Lung microvascular endothelial cell (primary cell): ENCODE measurements at places on chromosomes 16 and 17.
A peak's percentile ranks its signal among the peaks of the same experiment; 100 is the strongest.

GRCh38 chr16:414395-415169, 10.9 kb upstream of the RAB11FIP3 start:
- no peak for DNase-seq

- peak; percentile 54 for DNase-seq
These were observed 46.2 kb downstream of the TUBD1 start for GRCh38 chr17:59846394-59847165.

- no peak for DNase-seq
These were observed 619.9 kb upstream of the SOX9 start for GRCh38 chr17:71500761-71501555.

GRCh38 chr17:75480281-75480680, 23.8 kb downstream of the TMEM94 start:
- no peak for DNase-seq

GRCh38 chr16:3022684-3023414, 893 bp downstream of the HCFC1R1 start:
- no peak for DNase-seq

GRCh38 chr16:11121914-11122692, 133.9 kb downstream of the SOCS1 start:
- DNase-seq: no peak

GRCh38 chr17:47801906-47802305, 19.7 kb downstream of the OSBPL7 start:
- DNase-seq: no peak

GRCh38 chr17:82064433-82065192, 991 bp downstream of the DUS1L start:
- no peak for DNase-seq

DNA sequence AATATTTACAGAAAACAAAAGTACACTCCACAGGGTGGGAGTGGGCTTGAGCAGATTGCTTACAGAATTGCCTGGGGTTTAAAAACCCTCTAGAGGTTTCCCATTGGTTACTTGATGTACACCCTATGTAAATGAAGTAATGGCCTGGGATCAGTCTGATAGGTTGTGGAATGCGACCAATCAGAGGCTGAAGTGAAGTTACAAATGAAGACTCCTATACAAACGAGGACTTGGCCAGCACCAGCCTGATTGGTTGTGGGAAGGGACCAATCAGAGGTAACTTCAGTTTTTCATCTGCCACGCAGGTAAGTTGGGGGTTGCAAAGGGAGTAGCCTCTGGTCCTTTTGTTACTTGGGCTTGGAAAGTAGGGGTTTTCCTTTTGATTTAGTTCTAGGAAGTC, 8.8 kb downstream of the EEF2K start:
- DNase-seq: no peak

DNA sequence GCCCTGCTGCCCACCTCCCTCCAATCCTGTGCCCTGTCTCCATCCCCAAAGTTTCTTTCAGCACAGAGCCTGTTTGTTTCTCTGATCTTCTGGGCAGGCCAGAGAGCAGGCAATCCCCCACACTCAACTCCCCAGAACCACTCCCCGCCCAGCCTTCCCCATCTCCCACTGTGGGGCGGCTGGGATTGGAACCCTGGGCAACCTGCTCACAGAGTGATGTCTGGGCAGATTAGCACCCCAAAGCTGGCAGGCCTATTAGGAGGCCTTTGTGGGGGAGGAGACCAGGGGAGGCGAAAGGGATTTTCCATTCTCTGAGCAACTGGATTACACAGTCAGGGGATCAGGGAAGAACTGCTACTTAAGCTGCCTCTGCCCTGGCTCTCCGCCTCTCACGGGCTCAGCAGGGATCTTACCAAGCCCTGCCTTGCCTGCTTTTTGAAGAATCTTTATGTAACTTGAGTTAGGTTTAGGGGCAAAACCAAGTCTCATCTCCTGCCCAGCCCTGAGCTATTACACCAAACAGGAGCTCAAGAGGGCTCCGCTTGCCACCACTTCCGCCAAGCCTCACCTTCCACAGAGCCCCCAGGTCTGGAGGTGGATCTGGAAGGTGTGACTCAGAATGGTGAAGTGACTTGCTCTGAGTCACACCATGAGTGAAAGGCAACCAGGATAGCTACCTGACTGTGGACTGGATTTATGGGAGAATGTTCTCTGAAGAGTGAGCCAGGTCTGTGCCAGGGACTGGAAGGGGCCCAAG, 16.0 kb upstream of the LHX1 start:
- no peak for DNase-seq

- peak; percentile 11 for DNase-seq
These were observed 22.0 kb upstream of the NPTX1 start for GRCh38 chr17:80498242-80498919.

GRCh38 chr16:53773881-53774280, 69.9 kb downstream of the FTO start:
- no peak for DNase-seq

DNA sequence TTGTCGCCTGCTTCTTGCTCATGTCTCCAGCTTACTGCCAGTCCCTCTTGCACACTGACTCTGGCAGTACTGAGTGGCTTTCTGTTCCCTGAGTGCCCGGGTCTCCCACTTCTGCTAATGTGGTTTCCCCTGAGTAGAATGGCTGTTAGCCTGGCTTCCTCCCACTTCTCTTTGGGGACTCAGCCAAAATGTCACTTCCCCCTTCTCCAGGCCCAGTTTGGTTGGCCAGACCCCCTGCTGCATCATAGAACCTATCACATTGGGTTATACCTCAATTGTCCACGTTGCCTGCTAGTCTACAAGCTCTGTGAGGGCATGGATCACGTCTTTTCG, 304.4 kb downstream of the HS3ST3B1 start:
- no peak for DNase-seq

- no peak for DNase-seq
These were observed 191.6 kb downstream of the CDRT15L2 start for GRCh38 chr17:20771104-20771503.

- no peak for DNase-seq
These were observed 372.3 kb downstream of the NPIPA8 start for GRCh38 chr16:17964196-17964595.

DNA sequence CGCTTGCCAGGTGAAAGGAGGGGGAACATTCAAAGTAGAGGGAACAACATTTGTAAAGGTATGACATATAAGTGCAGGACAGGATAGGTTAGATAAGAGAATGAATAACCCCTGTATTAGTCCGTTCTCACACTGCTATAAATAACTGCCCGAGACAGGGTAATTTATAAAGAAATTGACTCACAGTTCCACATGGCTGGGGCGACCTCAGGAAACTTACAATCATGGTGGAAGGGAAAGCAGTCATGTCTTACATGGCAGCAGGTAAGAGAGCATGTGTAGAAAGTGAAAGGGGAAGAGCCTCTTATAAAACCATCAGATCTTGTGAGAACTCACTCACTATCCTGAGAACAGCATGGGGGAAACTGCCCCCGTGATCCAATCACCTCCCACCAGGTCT, 223.8 kb downstream of the SOX9 start:
- DNase-seq: no peak

DNA sequence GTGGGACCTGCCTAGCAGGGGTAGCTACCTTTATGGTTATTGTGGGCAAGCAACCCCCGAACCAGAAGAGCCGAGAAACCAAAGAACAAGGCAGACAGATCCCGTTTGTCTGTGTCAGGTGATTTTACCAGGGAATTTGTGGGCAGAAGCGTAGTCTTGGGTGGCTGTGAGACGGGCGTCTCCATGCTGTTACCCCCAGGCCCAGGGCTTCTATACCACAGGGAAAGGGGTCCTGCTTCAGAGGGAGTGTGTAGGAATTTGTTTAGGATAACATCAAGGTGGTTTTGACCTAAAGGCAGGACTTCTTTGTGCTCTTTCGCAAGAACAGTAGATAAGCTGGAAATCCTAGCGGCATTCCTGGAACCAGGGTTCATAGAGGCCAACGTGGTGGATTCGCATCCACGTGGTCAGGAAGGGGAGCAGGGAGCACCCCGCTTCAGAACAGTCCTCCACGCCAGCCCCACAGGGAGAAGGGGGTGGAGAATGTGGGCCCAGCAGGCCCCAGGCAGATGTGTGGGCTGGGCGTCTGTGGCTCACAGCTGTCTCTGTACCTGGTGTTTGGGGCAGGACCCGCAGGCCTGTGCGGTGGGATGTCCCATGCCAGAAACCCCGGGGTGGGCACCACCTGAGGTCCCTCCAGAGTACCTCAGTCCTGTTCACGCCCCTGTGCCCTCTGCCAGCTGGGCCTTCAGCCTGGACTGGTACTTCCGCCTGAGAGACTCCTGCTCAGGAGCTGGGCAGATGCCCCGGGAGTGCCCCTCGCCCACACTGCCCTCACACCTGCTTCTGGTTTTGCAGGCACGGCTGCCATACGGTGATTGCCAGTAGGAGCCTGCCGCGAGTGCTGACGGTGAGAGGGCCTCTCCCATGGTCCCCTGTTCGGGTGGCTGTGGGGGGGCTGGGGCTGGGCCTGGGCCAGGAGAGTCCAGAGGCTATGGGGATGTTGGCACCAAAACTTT, 4.1 kb downstream of the DECR2 start:
- no peak for DNase-seq
